SJCRH30 (cell line): ENCODE measurements at places on chromosomes 3 and 15. TPM values are rescaled to one million over a fixed set of nuclear protein-coding genes. Genes with fewer than 3 reads are reported as not detected.

The TRANK1 gene
- total RNA-seq = under 0.01 and 0.12 TPM in 2 replicates

The GCSAM gene
- not detected in 2 replicates for total RNA-seq

The SLC6A1 gene
- not detected in 2 replicates for total RNA-seq

The TERC gene
- 20.6 and 62.1 TPM in 2 replicates for total RNA-seq

The PARP15 gene
- total RNA-seq = 0.08 and 0.28 TPM in 2 replicates
